Neural crest cell (in vitro differentiated cells): ENCODE measurements at places on chromosomes 5 and 9. TPM values are rescaled to one million over a fixed set of nuclear protein-coding genes. Genes with fewer than 3 reads are reported as not detected.

MELK gene
- 59.2 and 60.4 TPM in 2 replicates for total RNA-seq

IL9 gene
- not detected in 2 replicates for total RNA-seq

- no peak for DNase-seq
These were observed 144.8 kb upstream of the PIK3R1 start for GRCh38 chr5:68070591-68071281.

DNA sequence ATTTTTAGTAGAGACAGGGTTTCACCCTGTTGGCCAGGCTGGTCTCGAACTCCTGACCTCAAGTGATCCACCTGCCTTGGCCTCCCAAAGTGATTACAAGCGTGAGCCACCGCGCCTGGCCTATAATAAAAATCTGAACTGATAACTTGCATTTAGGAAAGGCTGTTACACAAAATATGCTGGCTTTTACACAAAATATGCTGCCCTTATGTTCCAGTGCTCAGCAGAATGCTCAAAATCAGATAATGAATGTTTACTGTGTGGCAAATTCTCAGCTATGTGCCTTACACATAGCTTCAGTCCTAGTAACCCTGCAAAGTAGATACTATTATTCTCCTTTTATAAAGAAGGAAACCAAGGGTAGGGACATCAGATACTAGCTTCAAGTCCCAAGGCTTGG, 141.3 kb upstream of the MSX2 start:
- no peak for DNase-seq

DNA sequence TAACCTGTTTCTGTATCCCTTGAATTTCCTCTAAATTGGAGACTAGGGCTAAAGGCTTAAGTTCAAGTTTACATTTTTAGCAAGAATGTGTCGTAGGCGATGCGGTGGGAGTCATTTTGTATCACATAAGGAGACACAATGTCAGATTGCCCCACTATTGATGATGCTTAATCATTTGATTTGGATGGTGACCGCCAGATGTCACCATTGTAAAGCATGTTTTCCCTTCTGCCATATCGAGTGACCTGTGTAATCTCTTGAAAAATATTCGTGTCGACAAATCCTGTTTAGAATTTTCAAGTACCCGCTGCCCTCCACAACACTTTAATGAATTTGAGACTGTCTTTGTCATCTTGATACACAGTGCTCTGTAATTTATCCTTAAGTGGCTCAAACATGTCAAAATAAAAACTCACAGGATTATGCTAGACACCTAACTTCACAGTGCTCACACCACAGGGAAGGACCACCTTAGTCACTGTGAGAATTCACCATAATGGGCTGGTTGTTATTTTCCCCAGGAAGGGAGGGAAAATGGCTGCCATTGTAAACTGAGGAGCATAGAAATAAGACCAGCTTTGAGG, 34.5 kb upstream of the SLC46A2 start:
- DNase-seq, result peak; percentile 28

DNA sequence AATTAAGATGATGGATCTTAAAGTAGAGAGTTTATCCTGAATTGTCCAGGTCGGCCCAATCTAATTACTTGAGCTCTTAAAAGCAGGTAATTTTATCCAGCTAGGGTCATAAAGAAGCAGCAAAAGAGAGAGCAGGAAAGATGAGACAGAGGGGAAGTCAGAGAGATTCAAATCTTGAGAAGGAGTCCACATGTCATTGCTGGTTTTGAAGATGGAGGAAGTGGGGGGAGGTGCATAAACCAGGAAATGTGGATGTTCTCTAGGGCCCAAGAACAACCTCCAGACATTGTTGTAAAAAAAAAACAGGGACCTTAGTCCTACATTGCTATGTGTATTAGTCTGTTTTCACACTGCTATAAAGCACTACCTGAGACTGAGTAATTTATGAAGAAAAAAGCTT, 66.4 kb downstream of the SLCO4C1 start:
- no peak for DNase-seq

GRCh38 chr5:84487963-84488362, 103.3 kb upstream of the EDIL3 start:
- no peak for DNase-seq

OR13J1 gene
- total RNA-seq, result not detected in 2 replicates

GRCh38 chr9:129225815-129226214, 47.8 kb upstream of the IER5L start:
- no peak for DNase-seq

DNA sequence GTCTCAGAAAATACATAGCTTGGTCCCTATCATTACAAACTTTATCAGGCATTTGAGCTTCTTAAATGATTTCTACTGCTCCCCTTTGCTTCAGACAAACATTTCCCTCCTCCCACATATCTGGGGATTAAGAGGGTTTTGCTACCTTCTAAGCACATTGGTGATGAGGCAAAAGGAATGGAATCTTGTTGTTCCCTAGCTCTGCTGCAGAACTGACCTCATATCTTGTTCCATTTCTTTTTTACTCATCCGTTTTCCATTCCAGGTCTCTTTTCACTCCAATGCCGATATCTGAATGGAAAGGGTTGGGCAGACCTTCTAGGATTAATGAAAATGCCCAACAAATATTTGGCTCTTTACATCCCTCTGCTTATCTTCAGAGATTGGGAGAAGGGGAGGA, 444.6 kb downstream of the ZNF608 start:
- no peak for DNase-seq

TMEM252 gene
- not detected in 2 replicates for total RNA-seq

DNA sequence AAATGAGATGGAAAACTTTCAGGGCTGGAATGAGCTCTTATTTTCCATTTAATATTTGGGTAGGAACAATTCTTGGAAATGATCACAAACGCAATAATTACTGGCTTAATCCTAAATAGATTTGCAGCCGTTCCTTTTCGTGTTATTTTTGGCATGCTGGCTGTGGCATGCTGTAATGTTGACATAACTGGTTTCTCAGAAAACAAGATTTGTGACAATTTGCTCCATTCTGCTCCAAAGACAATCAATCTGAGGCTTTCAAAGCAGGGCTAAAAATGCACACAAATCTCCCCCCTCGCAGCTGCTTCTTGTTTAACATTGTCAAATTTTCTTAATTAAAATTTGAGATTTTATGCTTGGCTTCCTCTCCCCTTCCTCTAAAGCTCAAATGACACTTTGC, 151.2 kb downstream of the TTC39B start:
- DNase-seq, result no peak

GRCh38 chr5:125370461-125371205, 624.2 kb upstream of the ZNF608 start:
- no peak for DNase-seq

DNA sequence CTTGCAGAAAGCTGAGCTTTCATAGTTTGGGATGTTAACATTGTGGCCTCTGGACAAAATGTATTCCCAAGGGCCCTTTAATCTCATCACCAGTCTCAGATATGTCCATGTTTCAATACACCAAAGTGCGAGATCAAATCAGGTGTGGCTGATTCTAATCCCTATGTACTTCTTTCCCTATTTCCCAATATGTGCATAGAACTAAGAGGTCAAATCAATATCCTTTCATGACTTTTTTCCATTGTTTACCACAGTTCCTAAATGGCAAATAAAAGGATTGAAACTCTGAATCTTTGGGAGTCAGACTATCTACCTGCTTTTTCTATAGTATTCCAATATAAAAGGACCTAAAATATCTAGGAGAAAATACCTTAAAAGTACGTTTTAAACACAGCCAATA, 105.0 kb downstream of the FBXO38 start:
- DNase-seq, result no peak

- DNase-seq, result no peak
These were observed 312.6 kb downstream of the TMEM232 start for GRCh38 chr5:110413856-110414255.

FIBCD1 gene
- 0.23 and 0.45 TPM in 2 replicates for total RNA-seq

GRCh38 chr5:26432386-26432785, 606.0 kb downstream of the CDH9 start:
- DNase-seq, result no peak

CDO1 gene
- total RNA-seq, result 27.6 and 28.9 TPM in 2 replicates

WWC1 gene
- 13.3 and 13.7 TPM in 2 replicates for total RNA-seq

DNA sequence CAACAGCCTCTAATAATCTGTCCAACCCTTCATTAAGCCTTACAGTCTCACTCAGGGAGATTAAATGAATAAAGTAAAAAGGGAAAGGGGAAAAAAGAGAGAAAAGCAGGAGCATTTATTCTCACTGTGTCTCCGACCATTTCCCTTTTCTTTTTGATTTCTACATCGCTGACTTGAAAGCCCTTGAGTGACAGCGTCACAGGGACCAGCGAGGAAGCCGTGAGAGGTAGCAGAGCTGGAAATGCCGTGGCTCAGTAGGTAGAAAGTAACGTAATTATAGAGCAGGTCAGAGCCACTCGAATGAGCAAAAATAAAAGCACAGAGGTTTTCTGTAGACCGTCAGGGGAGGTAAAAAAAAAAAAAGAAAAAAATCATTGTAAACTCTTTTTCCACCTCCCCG, 52.4 kb downstream of the ASS1 start:
- no peak for DNase-seq

GRCh38 chr9:7967851-7968250, 168.3 kb upstream of the DMAC1 start:
- no peak for DNase-seq

DNA sequence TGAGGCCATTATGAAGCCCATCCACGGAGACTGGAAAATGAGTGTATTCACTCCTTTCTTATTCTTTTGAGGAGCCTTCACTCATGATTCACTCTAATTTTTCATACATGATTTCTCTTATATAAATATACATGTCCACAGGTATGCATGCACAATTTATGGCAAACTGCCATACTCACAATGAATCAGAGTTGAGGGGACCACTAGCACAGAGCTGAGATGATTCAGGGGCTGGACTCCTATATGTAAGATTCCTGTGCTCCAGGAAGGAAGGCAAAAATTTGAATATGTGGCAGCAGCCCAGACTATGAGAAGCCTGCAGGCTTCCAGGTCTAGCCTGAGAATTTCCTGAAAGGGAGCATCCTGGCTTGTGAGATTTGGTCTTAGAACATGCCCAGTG, 484.6 kb downstream of the PRELID2 start:
- DNase-seq, result no peak

DNA sequence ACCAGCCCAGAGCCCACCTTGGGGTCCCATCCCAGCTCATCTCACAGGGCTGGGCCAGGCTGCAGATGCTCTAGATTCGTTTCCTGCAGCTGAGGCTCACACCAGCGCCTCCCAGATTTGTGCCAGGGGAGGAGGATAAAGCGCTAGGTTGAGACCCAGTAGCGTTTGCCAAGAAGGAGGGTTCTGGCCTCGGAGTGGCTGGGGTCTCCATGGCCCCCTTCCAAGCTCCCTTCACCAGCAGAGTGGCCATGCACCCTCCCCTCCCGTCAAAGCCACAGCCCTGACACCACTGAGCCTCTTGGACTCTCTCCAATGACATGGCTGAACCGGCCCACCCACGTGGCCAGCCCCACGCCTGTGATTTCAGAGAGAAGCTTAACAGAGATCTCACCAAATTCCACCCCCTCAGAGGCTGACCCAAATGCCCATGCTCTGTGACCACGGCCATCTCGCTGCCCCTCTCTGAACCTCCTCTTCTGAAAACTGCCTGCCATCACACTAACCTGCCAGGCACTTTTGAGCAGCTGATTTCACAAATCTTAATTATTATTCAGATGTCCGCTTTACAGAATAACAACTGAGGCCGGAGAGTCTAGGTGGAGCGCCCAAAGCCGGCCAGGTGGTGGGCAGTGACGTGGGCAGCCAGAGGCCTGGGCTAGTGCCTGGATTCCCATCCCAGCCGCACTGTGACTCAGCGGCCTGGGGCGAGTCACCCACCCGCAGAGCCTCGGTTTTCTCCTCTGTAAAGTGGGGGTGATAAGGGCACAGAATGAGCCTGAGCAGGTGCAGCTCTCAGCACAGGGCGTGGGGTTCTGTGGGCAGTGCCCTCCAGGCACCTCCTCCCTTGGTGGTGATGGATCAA, 155.7 kb downstream of the C9orf50 start:
- no peak for DNase-seq

- DNase-seq, result no peak
These were observed 290.6 kb downstream of the FER start for GRCh38 chr5:109038209-109038840.

PCDHA9 gene
- 1.4 TPM in 2 replicates for total RNA-seq

INSYN2B gene
- 0.27 and 0.35 TPM in 2 replicates for total RNA-seq

DNA sequence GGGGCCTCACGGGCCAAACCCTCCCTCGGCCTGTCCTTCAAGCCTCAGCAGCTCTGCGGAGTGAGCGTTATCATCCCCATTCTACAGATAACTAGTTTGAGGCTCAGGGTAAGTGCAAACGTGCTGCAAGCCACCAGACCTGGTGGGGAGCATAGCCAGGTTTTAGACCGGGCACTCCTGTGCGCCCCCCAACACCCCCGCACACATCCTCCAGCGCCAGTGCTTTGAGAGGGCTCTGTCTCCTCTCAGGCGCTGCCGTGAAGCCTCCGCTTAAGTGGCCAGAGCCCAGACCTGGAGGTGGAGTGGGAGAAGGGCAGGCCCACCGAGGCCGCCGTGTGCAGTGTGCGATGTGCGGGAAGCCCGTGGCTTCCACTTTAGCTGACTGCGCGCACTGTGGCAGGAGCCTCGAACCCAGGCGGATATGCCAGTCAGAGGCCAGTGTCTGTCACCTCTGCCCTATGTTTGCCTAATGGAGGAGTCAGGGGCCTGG, 1.6 kb upstream of the MGAT1 start:
- DNase-seq, result no peak

GLIPR2 gene
- 21.5 and 24.2 TPM in 2 replicates for total RNA-seq

DNA sequence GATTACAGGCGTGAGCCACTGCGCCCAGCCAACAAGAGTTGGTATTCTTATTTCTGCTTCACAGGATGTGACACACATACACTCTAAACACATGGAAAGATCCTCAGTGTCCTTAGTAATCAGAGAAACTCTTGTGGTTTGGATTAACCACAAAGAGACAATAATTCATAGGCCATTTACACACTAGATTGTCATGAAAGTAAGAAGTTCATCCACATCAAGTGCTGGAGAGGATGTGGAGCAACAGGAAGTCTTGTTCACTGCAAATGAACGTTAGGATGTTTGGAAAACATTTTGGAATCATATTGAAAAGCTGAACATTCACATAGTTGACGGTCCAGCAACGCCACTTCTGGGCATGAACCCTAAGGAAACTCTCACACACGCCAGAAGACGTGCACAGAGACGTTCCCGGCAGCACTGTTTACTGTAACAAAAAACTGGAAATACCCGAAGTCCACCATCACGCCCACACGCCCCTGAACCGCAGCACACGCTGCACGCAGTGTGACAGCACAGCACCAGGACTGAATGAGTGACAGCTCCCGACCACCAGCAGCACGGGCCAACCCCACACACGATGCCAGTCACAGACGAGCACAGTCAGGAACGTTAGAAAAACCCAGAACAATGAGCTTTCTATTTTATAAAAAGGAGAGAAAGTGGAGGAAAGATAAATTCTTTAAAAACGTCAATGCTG, 87.6 kb downstream of the COL23A1 start:
- DNase-seq, result no peak
